ENCODE measurements at places on chromosomes 1 and 21.

DNA sequence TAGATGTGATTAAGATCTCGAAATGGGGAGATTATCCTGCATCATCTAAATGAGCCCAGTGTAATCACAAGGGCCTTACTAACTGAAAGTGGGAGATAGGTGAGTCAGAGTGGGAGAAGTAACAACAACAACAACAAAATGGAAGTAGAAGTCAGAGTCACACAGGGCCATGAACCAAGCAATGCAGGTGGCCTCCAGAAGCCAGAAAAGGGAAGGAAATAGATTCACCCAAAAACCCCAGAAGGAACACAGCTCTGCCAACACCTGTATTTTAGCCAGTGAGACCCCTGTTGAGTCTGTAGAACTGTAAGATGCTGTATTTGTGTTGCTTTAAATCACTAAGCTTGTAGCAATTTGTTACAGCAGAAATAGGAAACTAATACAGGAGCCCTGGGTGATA lies 4.1 kb downstream of the TAGLN2 start:
- no peak for DNase-seq

DNA sequence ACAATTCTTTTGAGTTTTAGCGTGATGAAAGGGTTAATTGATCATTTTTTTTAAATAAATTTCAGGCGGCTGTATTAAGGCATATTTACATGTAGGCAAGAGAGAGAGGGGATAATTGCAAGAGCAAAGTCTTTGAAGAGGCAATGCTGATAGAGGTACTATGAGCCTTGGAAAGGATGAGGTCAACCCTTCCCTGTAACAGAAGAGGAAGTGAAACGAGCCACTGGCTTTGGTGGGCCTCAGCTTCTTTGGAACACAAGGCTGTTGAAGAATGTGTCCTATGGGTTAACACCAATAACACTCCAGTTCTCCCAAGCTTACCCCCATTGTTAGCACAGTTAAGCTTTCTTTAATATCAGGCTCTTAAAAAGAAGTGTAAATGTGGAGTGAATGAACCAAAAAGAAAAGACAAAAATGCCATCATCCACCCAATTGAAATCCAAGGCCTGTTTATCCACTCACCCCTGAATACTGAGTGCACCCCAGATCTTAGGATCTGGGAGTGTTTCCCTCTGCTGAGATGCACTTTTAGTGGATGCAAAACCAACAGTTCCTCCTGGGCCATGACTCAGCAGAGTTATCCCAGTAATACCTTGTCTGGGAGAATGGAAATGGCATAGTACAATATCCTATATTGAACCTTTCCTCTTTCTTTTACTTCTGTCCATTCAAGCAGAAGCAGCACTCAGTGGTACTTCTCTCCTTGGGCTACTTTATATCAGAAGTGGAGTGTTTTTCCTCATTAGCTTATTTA lies 216.4 kb downstream of the SLC44A5 start:
- no peak for DNase-seq

GRCh38 chr1:185483664-185484450 lies 166.8 kb upstream of the IVNS1ABP start:
- no peak for DNase-seq

DNA sequence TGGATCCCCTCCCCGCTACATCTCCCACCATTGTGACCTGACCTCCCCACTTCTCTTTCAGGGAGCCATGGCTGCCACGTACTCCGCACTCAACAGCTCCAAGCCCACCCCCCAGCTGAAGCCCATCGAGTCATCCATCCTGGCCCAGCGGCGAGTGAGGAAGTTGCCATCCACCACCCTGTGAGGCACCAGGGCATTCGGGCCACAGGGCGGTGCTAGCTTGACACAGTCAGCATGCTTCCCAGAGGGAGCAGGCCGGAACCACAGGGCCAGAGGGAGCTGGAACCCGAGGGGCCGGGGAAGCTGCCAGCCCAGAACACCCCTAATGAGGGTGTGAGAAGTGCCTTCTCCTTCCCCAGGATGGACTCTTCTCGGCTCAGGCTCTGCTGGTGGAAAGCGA lies 44.5 kb downstream of the RPS6KA1 start:
- DNase-seq = no peak

DNA sequence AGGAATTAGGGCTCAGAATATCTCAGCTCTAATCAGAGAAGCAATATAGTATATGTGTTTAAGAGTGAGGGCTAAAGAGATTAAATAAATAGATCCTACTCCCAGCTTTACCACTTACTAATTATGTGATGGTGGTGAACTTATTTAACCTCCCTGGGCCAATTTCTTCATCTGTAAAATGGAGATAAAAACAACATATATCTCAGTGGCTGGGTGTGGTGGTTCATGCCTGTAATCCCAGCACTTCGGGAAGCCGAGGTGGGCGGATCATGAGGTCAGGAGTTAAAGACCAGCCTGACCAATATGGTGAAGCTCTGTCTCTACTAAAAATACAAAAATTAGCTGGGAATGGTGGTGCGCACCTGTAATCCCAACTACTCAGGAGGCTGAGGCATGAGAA lies 135.2 kb downstream of the SLC44A5 start:
- no peak for DNase-seq

- no peak for DNase-seq
Measured at GRCh38 chr21:23960769-23961168, 1646.5 kb downstream of the MRPL39 start.

GRCh38 chr1:183039985-183040447 lies 16.8 kb downstream of the LAMC1 start:
- no peak for DNase-seq

- DNase-seq = no peak
Measured at GRCh38 chr1:95035536-95035935, 37.2 kb downstream of the ALG14 start.

- DNase-seq = peak; percentile 68
Measured at GRCh38 chr1:209576392-209577197, 6.9 kb upstream of the CAMK1G start.

DNA sequence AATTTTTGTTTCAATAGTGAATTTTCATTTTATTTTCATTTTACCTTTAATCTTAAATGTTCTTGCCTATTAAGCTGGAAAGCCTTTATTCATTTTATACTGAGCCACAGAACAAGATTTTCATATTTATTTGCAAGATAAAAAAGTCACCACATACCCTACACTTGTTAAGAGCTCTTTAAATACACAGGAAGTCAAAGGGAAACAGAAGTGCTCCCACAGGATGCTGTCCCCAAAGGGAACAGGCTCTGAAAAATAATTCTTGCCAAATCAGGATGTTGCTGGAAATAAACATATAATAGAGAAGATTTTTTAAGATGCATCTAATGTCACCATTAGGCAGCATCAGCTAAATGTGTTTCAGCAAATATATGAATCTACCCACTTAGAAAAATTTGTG lies 113.6 kb downstream of the VAV3 start:
- no peak for DNase-seq

GRCh38 chr1:87575528-87575927 lies 246.8 kb downstream of the LMO4 start:
- DNase-seq = no peak

GRCh38 chr1:67345556-67345955 lies 37.9 kb downstream of the IL12RB2 start:
- no peak for DNase-seq
